ENCODE measurements at places on chromosomes 5 and 9.

- no peak for DNase-seq
Measured at GRCh38 chr9:109918339-109919163, 138.6 kb downstream of the PALM2AKAP2 start.

DNA sequence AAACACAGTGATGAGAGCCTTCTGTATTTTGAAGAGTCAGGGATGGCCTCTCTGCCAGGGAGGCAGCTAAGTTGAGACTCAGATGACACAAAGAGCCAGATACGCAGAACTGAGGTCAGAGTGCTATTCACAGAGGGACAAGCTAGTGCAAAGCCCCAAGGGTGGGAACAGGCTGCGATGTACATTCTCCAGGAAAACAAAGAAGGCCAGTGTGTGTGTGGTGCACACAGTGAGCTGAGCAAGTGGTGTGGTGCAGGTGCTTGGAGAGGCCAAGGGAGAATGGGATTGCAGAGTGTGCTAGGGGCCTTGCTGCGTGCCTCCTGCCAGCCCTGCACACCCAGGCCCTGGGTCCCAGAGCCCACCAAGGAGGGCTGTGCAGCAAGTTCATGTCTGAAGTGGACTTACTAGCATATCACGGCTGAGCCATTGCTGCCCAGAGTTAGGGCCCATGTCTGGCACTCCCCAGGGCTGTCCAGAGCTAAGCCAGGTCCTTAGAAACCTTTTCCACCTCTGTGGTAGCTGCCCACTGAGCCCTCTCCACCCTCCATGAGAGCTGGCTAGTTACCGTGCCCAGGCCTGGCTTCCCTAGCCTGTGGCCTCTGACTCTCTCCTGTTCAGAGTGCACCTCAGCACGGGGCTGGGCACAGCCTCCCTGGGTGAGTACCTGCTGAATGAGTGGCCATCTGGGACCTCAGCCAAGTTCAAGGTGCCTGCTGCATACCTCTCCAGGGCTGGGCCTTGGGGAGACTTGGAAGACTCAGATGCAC, 9.3 kb downstream of the SLC25A48 start:
- DNase-seq: no peak

- DNase-seq: no peak
Measured at GRCh38 chr5:164000819-164001218, 495.4 kb downstream of the MAT2B start.

- no peak for DNase-seq
Measured at GRCh38 chr5:96297867-96298266, 135.2 kb downstream of the PCSK1 start.

GRCh38 chr9:74443036-74443750, 53.9 kb upstream of the RORB start:
- no peak for DNase-seq

GRCh38 chr5:8840237-8840636, 705.6 kb downstream of the SEMA5A start:
- no peak for DNase-seq

DNA sequence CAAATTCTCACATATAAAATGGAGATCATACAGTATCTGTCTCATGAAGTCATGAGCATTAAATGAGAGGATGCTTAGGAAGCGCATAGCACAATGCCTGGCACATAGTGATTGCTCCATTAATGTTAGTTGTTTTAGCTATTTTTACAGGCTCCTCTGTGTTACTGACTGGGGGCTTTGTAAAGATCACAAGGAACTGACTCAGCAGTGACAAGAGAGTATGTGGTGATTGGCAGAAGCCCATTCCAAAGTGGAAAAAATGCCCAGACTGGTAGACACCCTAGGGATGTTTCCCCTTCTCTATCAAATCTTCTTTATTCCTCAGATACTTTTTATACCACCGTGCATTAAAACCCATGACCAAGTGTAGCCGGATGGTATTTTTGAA, 33.5 kb downstream of the ABLIM3 start:
- no peak for DNase-seq

GRCh38 chr5:76625087-76625815, 2.0 kb upstream of the F2RL2 start:
- DNase-seq: no peak

- DNase-seq: no peak
Measured at GRCh38 chr9:134566196-134566847, 75.3 kb upstream of the COL5A1 start.

- no peak for DNase-seq
Measured at GRCh38 chr5:170439223-170439943, 50.2 kb upstream of the KCNMB1 start.

- DNase-seq: peak; percentile 27
Measured at GRCh38 chr5:34655354-34655991, 655 bp upstream of the RAI14 start.

DNA sequence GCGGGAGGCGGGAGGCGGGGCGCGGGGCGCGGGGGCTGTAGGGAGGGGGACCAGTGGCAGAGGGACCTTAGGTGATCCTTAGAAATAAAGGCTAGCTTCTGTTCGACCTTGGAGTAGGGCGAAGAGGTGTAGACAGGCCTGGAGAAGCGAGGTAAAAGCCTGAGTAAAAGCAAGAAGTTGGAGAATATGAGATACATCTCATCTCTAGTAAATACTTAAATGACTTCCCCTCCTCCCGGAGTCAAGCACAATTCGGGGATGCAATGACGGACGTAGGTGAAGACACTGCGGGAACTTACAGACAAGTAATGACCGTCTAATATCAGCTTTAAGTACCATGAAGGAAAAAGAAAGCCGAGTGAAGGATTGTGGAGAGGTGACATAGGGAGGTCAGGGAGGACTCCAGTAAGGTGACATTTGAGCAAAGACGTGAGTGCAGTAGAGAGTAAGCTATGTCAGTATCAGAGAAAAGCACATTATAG, 466 bp downstream of the SMC2 start:
- no peak for DNase-seq
